ENCODE measurements at places on chromosomes 5 and 9.

DNA sequence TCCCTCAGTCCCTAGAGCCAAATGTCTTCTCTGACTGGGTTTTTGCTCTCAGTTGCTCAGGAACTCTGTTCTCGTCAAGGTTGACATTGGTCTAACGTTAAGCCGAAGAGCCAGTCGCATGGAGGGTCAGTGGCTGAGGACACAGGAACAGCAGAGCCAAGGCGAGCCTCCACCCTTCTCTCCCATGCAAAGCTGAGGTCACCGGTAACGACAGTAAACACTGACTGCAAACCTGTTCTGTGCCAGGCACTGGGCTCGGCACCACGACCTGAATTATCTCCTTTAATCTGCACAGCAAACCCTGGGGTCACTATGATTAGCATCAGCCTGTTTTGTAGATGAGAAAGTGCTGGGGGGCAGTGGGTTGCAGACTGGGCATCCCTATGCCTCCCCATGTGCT, 171.0 kb downstream of the COL23A1 start:
- no peak for DNase-seq

DNA sequence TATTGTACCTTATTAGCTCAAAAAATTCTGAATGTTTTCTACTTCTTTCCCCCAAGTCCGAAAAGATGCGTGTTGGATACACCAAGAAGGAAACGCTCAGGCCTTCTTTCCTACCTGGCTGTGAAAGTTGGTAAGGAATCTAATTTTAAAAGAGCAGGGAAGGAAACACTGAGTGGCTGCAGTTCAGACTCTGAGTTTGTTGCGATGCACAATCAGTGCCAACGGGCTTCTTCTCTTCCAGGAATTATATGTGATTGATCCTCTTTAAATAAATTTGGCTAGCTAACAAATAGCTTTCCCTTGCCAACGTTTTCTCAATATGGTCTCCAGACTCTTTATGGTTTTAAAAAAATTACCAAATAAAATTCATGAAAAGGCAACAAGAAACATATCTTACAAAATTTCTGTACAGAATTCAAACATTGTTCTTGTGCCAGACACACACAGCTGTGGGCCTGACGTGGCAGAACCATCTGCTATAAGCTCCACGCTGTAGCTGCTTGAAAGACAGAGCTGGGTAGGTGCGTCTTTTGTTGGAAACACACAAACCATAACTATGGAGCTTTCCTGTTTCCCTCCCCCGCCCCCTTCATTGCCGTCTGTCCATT, 493.1 kb downstream of the ZNF608 start:
- no peak for DNase-seq

DNA sequence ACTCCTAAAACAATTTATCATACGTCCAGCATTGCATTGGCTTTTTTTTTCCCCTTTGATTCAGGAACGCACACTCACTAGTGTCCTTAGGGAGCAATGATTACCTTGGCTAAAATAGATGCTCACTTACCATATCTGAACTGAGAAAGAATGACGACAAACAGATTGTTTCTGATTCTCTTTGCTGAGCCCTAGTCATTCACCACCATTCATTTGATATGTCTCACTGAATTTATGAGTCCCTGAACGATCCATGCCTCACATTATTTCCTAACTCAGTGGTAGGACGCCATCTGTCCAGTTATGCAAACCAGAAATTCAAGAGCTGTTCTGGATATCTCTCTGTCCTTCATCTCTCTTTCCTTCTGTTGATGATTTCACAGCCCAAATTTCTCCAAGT, 39.3 kb upstream of the DAB2 start:
- DNase-seq: no peak

GRCh38 chr9:121107881-121108280, 33.1 kb downstream of the CNTRL start:
- no peak for DNase-seq

DNA sequence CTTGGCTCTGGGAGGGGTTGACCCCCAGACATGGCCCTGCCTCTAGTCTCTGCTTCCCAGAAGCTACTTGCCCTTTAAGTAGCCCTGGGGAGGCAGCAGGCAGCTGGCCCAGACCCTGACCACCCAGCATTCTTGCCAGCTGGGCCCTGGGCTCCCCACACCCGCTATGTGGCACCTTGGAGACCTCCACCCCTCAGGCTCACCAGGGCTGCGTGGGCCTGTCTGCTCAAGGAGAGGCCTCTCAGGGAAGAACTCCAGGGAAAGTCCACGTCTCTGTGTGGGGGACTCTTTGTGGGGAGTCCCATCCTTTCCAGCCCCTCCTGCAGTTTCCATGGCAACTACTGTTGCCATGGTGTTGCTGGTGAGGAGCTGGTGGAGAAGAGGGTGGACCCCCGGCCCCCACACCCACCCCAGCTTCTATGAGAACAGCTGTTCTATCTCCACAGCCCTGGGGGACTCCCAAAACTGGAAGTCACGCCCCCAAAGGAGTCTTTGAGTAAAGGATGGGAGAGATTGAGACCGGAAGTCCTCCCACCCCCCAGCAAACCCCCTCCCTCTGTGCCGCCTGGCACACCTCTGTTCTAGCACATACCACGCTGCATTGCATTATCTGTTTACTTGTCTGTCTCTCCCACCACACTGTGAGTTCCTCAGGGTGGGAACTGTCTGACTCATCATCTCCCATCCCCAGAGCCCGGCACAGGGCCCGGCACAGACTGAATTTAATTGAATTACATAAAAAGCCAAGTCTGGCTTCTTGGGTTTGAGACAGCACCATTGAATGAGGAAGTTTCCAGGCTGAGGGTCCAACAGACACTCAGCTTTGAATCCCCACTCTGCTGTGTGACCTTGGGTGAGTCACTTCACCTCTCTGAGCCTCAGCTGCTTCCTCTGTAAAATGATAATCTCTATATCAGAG, 12.6 kb downstream of the DNM1 start:
- DNase-seq: no peak

DNA sequence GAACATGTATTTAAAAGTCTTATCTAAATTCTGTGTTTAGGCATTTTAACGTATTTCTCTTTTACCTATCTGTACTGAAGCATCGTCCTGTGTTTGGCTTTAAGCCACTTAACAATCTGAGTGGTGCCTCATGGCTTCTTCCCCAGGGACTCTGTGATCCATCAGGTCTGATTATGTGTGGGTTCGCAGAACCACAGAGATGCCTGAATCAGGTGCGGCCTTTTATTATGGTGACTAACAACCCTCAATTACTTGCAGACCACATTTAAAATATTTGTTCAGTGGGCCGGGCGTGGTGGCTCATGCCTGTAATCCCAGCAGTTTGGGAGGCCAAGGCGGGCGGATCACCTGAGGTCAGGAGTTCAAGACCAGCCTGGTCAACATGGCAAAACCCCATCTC, 39.6 kb upstream of the SAP30L start:
- DNase-seq: no peak

DNA sequence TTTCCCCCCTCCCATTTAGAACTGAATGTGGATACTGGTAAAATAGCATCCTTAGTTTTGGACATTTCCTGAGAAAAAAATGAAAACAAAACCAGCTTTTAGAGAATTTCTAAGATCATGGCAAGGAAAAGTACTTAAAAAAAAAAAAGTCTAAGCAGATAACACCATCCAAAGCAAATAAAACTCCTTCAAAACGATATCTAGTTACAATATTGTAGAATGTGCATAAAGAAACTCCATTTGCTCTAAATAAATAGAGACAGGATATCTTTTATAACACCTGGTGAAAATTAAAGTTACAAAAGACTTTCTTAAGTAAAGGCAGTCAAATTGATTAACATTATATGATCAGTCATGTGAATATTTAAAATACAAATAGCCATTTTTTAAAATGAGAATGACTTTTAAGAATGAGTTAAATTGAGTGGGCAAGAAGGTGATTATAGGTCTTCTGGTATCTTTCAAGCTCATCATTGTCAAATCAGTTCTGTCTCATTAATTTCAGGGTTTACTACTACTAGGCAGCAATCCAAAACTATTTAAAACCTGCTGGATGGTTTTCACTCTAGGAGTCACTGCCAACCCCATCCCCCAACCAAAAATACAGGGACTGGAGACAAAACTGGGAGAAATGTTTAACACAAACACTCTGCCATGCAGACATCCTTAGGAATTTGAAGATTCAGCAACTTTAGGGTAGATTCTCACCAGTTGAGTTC, 382.6 kb downstream of the ADGRV1 start:
- DNase-seq: no peak

- DNase-seq: no peak
Measured at GRCh38 chr9:136865768-136866103, 372 bp downstream of the EDF1 start.

DNA sequence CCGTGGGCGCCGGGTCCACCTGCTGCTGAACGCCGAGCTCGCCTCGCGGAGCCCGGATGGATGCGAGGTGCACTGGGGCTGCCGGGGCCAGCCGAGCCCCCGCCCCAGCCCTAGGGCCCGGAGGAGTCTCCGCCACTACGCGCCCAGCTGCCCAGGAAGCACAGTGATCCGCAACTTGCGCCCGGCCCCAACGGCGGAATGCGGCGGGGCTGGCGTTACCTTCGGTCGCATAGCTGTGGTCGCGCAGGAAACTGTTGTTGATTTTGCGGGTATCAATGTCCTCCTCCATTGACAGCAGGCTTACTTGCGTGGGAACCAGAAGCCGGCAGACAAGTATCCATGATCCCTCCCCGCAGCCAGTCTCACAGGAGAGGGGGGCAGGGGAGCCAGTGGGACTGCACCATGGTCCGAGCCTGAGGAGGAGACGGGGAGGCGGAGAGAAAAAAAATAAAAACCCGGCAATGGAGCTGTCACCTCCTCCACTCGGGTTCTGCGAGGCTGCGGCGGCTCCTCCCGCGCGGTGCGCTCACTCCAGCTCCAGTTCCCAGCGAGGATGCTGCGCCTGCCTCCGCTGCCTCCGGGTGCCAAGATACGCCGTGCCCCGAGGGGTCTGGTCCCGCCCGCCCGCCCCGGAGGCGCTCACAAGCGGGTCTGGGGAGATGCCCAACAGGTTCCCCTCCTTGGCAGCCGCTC, 628 bp downstream of the PPP2R2B start:
- no peak for DNase-seq

DNA sequence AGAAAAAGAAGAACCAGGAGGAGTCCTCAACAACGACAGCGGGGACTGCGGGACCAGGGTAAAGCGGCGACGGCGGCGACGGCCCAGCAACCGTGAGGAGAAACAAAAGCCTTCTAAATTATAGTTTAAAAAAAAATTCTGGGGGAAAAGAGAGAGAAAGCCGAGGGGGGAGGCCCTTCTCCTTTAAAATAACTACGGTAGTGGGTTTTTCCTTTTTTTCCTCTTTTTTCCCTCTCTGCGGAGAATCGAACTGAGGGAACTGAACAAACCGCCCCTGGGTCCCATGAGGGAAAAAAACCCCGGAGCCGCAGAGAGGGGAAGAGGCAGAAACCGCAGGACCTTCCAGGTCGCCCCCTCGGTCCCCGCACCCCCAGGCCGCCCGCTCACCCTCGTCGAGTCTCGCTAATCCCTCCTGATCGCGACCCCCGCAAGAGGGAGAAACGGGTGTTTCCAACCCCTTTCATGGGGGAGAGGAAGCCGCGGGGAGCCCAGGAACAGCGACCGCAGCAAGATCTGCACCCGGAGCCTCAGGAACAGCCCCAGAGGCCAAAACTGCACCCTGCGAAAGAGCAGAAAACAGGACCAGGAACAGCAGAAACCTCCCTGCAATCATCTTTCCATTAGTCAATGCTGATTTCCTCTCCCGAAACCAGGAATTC, 453 bp downstream of the CPEB4 start:
- no peak for DNase-seq

GRCh38 chr9:38424918-38425317, 664 bp upstream of the IGFBPL1 start:
- no peak for DNase-seq

DNA sequence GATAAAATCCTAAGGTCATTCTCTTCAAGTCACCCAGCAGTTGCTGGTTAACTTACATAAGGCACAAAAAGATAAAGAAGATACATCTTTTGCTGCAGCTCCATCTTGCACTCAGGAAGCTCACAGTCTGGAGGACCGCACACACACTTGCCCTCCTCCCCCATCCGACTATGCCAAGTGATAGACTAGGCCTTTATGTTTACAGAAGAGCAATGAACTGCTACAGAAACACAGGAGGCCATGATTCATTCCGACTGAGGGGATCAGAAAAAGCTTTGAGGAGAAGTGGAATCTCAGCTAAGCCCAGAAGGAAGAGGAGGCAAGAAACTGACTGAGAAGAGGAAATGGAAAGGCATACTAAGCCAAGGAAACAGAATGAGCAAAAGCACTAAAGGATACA, 17.4 kb downstream of the NRG2 start:
- DNase-seq: no peak

All from retinal pigment epithelial cell (primary cell).